ENCODE measurements at places on chromosomes 3 and 15.

DNA sequence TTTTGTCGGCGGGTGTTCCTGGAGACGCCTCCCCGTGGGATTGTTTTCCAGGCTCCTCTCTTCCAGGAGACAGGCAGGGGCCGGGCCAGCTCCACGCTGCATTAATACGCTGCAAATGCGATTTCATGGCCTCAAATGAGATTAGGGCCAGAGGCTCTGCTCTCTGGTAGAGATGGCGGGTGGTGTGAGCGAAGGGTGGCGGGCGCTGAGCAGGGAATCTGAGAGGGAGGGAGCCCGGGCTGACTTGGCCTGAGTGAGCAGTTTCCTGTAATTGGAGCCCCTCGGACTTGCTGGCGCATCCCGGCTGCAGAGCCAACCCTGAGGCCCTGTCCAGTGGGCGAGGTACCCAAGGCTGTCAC is 7.4 kb upstream of the CCDC33 start:
- no peak for DNase-seq

DNA sequence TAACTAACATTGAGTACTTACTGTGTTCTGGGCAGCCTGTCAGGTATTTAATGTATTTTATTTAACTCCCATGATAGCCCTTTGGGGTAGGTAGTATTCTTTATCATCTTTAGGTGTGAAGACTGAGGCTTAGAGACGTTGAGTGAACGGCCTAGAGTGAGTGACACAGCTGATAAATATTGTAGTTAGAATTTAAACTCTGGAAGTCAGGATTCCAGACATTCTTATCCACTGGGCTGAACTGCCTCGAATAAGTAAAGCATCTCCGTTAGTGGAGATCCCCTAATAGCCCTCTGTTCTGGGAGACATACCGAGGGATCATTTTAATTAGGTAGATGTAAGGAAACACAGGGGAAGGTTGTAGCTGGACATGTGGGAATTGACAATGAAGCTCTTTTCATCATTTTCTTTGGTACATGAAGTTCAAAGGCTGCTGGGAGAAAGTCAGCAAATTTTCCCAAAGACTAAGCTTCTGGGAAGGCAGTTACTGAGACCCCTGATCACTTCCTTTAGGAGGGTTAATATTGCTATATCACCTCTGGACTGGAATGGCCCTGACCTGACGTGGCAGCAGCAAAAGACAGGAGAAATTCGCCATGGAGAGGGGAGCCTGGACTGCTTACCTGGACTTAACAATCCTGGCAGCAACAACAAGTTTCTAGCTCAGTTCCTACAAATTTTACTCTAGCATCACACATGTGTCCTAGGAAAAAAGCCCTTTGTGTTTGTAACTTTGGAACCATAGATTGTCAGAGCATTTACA is 11.7 kb upstream of the PDCD6IP start:
- DNase-seq: no peak

GRCh38 chr3:158058495-158059130 is 47.6 kb downstream of the SHOX2 start:
- no peak for DNase-seq

DNA sequence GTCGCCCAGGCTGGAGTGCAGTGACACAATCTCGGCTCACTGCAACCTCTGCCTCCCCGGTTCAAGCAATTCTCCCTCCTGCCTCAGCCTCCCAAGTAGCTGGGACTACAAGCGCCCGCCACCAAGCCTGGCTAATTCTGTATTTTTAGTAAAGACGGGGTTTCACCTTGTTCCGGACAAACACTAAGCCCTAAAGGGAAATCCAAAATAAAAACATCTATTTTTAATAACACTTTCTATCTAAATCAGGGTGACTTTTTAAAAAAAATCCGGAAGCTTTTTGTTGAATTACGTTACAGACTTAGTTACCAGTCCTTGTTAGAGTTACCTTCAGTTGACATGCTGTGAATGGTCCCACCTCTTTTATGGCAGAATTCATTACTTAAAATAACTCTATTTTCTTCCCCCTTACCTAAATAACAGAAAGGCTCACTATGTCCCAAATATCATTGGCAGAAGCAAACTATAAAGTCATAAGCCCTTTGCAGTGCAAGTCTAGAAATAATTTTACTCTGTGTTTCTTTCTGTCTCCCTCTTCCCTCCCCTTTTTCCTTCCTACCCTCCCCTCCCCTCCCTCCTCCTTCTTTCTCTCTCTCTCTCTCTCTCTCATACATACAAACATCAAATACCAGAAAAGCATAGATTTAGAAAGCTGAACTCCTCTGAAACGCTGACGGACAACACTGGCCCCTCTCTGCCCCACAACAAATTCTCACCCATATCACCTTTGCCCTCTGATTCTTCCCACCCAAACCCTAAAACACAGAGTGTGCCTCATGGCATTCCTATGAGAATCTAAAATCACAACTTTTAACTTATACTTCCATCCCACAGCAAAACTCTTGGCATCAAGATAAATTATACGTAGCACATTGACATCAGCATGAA is 18.3 kb downstream of the THBS1 start:
- no peak for DNase-seq
